ENCODE measurements at places on chromosomes 13 and 19. TPM values are rescaled to one million over a fixed set of nuclear protein-coding genes. Genes with fewer than 3 reads are reported as not detected.

DNA sequence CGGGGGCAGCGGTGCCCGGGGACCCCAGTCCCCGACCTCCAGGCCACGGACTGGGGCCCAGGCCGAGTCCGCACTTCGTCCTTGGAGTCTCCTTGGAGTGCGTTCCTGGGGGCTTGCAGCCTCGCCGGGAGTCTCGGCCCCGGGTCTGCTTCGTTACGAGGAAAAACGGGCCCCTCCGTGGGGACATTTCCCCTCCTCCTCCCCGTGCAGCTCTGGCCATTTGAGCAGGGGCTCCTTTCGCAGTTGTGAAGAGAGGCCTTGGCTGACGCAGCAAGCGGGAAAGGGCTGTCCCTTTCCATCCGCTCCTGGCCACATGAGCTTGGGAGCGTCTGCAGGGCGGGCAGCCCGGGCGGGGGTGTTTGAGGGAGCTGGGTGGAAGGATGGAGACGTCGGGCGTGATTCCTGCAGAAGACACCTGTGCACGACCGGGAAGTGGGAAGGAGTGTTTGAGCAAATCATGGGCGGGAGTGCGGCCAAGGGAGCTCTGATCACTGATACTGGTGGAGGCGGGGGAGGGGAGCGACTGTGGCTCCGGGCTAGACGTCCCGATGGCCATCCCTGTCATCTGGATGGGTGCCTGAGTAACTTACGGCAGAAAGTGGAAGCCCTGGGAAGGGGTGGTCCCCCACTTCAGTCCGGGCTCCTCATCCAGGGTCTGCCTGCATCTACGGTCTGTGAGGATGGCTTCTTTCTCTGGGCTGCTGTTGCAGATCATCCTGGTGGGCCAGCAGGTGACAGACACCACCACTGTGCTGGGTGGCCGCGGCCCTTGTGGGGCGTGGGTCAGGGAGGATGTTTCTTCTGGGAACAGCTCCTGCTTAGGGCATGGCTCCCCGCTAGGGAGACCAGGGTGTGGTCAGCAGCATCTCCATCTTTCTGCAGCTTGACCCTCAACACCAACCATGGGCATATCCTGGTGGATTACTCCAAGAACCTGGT lies 736 bp downstream of the GPI start:
- DNase-seq = peak; percentile 57

GRCh38 chr19:48987323-48987722 lies 5.8 kb downstream of the GYS1 start:
- DNase-seq = no peak

DNA sequence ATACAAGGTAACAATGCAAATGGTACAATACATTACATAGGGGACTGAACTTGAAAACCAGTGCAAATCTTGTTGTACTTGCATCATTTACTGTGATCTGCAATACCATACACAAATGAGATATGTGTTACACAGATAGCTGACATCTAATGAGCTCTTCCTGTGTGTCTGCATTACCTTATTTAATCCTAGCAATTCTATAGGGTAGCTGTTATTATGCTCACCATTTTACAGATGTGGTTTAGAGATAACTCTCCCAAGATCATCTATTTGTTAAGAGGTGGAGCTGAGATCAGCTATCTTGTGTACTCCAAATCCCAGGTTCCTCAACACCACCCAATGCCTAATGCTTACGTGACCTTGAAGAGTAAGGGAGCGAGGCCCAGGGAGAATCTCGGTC lies 21.4 kb upstream of the SERP2 start:
- no peak for DNase-seq

GRCh38 chr13:60230593-60230992 lies 66.9 kb upstream of the DIAPH3 start:
- DNase-seq = no peak

DNA sequence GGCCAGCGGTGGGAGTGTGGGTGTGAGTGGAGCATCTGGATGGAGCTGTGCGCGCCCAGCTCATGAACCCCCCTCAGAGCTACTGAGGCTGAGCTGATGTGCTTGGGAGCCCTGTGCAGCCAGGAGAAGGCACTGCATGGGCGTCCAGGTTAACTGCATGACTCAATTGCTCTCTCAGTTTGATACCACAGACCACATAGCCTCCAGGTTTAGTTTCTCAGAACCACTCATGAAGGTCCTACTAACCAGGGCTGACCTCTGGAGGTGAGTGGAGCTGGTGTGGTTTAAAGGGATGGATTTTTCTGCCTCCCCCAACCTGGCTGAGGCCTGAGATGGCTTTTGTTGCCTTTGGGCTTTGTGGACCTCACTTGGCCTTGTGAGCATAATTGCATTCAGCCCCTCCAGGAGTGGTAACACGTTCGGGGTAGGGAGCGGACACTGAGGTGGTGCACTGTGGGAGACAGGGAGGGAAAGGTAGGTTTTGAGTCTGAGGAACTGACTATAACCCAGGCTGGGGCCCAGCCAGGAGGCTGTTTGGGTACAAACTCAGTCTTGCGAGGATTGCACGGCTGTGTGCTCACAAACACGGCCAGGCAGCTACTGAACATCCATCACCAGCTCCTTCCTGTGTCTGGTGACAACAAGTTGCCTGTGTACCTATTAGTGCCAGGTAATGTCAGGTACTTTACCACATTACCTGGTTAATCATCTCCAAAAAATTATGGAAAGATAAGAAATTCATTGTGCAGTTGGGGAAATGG lies 97.5 kb downstream of the RGCC start:
- no peak for DNase-seq

DNA sequence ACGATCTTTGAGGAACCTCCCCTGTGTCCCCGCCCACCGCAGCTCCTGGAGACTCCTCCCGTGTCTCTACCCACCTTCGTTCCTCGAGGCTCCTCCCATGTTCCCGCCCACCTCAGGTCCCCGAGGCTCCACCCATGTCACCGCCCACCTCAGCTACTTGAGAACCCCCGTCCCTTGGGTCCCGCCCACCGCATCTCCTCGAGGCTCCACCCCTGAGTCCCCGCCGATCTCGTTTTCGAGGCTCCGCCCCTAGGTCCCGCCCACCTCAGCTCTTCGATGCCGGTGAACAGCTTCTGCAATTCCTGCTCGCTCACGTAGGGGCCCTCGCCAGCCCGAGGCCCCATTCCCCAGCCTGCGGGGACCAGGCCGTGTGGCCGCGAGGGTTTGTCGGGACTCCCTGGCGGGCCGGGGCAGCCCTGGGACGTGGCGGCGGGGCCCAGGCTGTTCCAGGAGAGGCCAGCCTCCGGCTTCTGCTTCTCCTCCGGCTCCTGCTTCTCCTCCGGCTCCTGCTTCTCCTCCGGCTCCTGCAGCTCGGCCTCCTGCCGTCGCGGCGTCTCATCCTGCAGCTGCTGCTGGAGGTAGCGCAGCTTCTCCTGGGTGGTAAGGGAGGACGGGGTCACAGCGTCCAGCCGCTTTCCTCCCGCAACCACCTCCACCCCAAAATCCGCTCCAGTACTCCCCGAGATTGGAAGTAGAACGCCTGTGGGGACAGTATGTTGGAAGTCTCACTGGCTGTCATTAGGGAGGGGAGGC lies 16.7 kb downstream of the TSKS start:
- DNase-seq = peak; percentile 38

GRCh38 chr13:112723771-112724170 lies 33.9 kb downstream of the ATP11A start:
- DNase-seq = no peak

DNA sequence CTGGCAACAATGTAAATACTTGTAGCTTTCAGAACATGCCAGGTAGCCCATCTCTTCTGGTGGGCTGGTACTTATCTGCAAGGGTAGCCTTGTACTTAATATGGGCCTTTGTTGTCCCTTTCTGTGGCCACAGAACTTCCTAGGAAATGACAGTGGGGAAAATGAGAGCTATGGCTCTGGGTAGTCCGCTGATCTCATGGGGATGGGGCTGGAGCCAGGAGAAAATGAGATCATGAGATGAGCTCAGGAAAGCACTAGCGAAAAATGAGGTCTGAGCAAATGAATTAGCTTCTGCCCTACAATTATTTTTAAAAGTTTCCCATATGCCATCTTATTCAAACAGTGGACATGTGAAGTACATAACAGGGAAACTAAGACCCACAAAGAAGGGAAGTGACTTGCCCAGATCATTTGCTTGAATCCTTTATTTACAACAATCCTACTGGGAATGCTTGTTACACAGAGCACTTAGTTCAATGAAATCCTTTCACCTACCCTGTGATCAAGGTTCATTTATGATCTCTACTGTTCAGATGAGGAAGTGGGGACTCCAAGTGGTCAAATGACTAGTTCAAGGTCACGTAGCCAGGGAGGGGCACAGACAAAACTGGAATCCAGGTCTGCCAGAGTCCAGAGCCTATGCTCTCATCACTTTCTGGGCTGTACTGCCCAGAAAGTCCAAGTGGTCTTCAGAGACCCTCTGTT lies 87.1 kb downstream of the PTPRS start:
- DNase-seq = no peak

DNA sequence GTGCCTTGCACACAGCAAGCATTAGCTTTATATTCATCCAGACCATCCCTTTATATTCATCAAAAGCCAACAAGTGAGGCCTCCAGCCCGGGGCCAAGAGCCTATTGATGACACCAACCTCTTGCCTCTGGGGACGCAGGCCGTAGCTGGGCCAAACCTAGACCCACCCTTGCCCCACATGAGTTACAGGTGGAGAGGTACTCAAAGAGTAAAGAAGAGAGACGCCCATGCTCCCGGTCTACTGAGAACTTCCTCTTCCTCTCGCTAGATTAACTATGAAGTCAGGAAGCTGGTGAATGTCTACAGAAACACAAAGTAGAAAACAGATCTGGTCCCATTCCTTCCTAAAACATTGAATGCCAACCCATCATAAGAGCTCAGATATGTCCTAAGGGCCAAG lies 3.8 kb upstream of the MLNR start:
- no peak for DNase-seq

GRCh38 chr13:20974981-20975585 lies 72.5 kb upstream of the XPO4 start:
- DNase-seq = no peak

DNA sequence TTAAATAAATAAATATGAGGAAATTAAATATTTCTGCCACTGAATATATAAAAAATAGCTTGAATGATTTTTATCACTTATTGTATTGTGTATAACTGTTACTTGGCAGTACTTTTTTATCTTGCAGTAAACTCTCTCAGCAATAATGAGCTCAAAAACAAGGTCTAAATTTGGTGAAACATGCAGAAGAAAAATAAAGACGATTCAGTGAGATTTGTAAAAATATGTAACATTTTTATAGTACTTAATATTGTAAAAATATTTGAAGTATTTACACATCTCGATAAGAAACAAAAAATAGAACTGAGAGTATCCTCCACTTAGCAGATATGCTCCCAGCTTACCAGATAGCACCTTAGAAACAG lies 120.6 kb upstream of the MLNR start:
- no peak for DNase-seq

DNA sequence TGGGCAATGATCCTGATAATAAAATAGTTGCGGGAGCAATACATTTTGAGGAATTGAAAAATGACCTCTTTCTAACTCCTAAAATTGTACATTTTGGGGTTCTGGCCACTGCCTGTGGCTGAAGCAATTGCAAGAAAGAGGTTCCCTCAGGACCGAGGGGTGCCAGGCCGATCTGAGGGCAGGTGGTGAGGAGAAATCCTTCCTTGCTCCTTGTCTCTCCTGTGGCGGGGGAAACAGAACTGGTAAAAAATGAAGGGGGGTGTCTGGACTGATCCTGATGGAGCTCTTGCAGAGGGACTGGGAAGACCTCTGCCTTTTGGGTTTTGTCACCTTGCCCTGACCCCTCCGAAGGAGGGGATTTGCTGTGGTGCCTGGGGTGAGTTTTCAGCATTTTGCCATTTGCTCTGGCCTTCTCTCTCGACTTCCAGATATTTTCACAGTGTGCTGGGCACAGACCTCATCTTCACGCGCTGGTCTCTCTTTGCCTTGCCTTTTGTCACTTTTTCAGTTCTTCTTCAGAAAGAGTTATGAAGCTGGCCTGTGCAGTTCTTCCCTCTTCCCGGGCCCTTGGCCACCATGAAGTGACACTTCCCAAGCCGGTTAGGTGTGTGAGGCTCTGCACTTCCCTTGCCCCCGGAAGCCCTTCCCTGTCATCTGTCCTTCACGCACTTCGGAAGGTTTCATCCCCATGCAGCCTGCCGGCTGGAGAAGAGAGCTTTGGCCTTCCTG lies 22.2 kb downstream of the NFIX start:
- no peak for DNase-seq

GRCh38 chr13:33636243-33636642 lies 181.7 kb upstream of the RFC3 start:
- no peak for DNase-seq

- peak; percentile 15 for DNase-seq
These were observed 76.9 kb downstream of the GADD45B start for GRCh38 chr19:2552859-2553258.

Gene BRME1
- total RNA-seq = 0.82 TPM

Gene SLC6A16
- 1.1 TPM for total RNA-seq

Gene RNF225
- total RNA-seq = not detected

Gene CCDC8
- 30.8 TPM for total RNA-seq

Gene OR4F17
- total RNA-seq = not detected

Gene KLK2
- not detected for total RNA-seq

Gene C1QTNF9B
- total RNA-seq = 2.1 TPM
